Mesendoderm (in vitro differentiated cells): ENCODE measurements at places on chromosomes 7 and 10.
A peak's percentile ranks its signal among the peaks of the same experiment; 100 is the strongest.

- H3K36me3 ChIP-seq = no peaks in the 10 kb centered on the region
- no peaks in the 10 kb centered on the region for H3K27me3 ChIP-seq
- H3K4me3 ChIP-seq = no peak overlapping the region
- DNase-seq = no peak
Observed at GRCh38 chr7:84510505-84510904, 315.9 kb upstream of the SEMA3A start.

DNA sequence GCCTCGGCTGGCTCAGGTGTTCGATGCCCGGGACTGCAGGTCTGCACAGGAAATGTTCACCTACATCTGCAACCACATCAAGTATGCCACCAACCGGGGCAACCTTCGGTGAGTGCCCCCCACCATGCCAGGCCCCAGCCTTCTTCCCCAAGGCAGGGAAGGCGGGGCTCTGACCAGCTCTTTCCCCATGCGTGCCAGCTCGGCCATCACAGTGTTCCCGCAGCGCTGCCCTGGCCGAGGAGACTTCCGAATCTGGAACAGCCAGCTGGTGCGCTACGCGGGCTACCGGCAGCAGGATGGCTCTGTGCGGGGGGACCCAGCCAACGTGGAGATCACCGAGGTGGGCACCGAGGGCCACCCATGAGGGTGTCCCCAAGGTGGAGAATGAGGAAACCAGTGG is 7.5 kb downstream of the NOS3 start:
- H3K4me1 ChIP-seq = no peaks in the 10 kb centered on the region
- H3K27ac ChIP-seq = no peak overlapping the region
- H3K36me3 ChIP-seq = no peaks in the 10 kb centered on the region
- no peak for DNase-seq

DNA sequence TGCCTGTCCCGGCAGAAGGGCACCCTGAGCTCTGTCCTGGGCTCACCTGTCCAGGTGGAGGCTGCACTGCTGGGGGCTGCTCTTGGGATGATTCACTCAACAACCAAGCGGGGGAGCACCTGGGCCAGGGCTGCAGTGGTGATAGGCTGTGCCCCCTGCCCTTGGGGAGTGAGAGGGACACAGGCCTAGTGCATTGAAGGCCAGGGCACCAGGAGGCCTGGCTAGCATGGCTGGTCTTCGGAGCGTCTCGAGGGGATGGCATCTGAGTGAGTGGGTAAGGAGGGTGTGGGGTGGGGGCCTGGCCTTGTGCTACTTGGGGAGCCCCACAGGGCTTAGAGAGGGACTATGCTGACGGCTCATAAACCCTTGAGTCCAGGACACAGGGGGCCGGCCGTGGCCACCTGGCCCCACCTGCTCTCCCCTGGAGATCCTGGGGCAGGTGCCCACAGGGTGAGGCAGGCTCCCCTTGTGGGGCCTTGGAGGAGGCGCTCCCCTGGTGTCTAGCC is 3.1 kb downstream of the PWWP2B start:
- H3K27ac ChIP-seq = no peak overlapping the region
- no peaks in the 10 kb centered on the region for H3K27me3 ChIP-seq
- no peak for DNase-seq
- H3K36me3 ChIP-seq = no peaks in the 10 kb centered on the region
- peaks cover 3% of the 10 kb centered on the region for H3K4me1 ChIP-seq

GRCh38 chr10:28970231-28970630 is 292.9 kb downstream of the BAMBI start:
- H3K4me1 ChIP-seq = no peaks in the 10 kb centered on the region
- no peaks in the 10 kb centered on the region for H3K36me3 ChIP-seq
- H3K4me3 ChIP-seq = no peak overlapping the region
- H3K27me3 ChIP-seq = no peaks in the 10 kb centered on the region
- no peak for DNase-seq
- H3K27ac ChIP-seq = no peak overlapping the region

GRCh38 chr10:3324612-3325038 is 152.0 kb upstream of the PITRM1 start:
- H3K4me3 ChIP-seq = no peak overlapping the region
- no peaks in the 10 kb centered on the region for H3K4me1 ChIP-seq
- DNase-seq = no peak
- H3K27ac ChIP-seq = no peak overlapping the region
- H3K36me3 ChIP-seq = no peaks in the 10 kb centered on the region

DNA sequence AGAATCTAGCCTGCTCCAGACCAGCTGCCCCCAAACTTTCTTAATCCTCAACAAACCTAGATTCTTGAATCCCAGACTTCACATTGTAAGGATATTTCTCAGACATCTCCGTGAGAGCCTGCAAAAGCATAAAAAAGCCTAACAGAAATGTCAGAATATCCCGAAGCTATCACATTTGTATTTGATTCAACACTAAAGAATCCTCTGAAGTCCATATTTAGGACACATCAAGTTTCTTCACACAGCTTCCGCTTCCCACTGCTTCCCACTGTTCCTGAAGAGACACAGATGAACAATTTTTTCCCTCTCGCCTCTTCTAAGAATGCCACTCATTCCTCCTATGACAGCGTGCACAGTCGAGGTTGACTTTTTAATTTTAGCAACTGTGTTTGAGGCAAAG is 396.2 kb upstream of the IGFBP3 start:
- no peaks in the 10 kb centered on the region for H3K4me1 ChIP-seq
- H3K36me3 ChIP-seq = no peaks in the 10 kb centered on the region
- DNase-seq = no peak
- H3K27me3 ChIP-seq = no peaks in the 10 kb centered on the region

GRCh38 chr7:99142727-99143520 is 984 bp downstream of the SMURF1 start:
- no peaks in the 10 kb centered on the region for H3K36me3 ChIP-seq
- peaks cover 2% of the 10 kb centered on the region for H3K4me1 ChIP-seq
- peak overlapping the region; percentile 44 for H3K4me3 ChIP-seq
- DNase-seq = peak; percentile 96

GRCh38 chr10:68735119-68735518 is 14.1 kb downstream of the CCAR1 start:
- no peak overlapping the region for H3K4me3 ChIP-seq
- H3K27me3 ChIP-seq = no peaks in the 10 kb centered on the region
- peaks cover 11% of the 10 kb centered on the region for H3K36me3 ChIP-seq
- no peak overlapping the region for H3K27ac ChIP-seq
- no peak for DNase-seq
- H3K4me1 ChIP-seq = no peaks in the 10 kb centered on the region

DNA sequence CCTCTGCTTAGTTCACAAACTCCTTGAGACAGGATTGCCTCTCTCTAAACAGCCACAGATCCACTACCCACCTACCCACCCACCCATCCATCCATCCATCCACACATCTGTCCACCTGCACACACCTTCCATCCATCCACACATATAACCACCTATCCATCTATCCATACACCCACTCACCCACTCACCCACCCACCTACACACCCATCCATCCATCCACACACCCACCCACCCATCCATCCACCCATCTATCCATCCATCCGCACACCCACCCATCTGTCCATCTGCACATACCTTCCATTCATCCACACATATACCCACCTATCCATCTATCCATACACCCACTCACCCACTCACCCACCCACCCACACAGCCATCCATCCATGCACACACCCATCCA is 9.7 kb downstream of the TECPR1 start:
- H3K27me3 ChIP-seq = no peaks in the 10 kb centered on the region
- DNase-seq = no peak
- no peaks in the 10 kb centered on the region for H3K4me1 ChIP-seq
- H3K36me3 ChIP-seq = no peaks in the 10 kb centered on the region
- H3K27ac ChIP-seq = no peak overlapping the region

DNA sequence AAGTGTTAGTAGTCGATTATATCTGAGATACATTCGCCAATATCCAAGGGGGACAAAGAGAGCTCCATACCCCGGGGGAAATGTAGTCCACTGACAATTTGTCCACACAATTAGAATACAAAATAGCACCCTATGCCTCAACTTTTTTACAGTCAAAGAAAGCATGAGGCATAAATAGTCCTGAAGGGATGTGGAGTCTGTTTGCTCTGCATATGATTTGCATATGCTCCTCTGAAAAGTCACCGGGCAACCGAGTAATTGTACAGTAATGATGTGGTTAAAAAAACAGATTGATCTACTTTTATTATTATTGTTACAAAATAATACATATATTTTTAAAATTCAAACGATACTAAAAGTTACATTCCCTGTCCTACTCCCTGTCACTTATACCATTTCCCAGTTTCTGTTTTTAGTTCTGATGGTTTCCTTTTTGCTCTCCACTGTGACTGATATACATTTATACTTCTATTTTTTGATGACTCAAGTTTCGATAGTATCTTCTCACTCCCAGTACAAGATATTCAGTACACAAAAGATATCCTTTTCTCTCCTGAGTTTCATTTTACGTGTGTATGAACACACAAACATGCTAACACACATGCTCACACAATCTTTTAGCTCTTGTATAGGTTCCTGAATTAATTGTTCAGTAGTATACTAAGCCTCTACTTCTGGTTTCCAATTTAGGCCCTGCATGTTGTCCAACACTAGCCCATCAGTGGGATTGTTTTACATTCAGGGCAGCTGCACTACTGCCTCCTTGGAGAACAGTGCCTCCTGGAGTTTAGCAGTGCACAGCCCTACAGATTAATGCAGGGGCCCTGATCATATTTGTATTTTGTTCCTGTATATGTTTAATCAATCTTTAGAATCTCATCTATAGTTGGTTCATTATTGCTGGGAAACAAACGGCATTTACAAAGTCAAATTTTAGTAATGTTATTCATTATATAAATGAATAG is 130.9 kb downstream of the TES start:
- H3K36me3 ChIP-seq = no peaks in the 10 kb centered on the region
- no peak overlapping the region for H3K27ac ChIP-seq
- no peaks in the 10 kb centered on the region for H3K4me1 ChIP-seq
- no peaks in the 10 kb centered on the region for H3K27me3 ChIP-seq

DNA sequence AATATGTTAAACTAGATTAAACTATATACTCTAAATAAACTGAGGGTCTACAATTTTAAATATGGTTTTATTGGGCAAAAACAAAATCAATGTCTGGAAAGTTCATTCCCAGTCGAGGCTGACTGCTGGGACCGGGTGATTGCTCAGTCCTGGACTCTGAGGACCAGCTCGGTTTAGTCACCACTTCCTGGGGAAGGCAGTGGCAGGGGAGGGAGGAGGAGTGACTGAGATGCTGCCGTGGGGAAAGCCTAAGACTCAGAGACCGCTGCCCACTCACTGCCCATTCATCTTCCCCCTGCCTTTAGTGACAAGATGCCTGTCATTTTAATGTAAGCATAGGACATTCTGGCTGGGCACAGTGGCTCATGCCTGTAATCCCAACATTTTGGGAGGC is 29.0 kb downstream of the ATOH7 start:
- no peak overlapping the region for H3K27ac ChIP-seq
- H3K4me3 ChIP-seq = no peak overlapping the region
- H3K4me1 ChIP-seq = no peaks in the 10 kb centered on the region
- H3K27me3 ChIP-seq = no peaks in the 10 kb centered on the region
- no peak for DNase-seq

DNA sequence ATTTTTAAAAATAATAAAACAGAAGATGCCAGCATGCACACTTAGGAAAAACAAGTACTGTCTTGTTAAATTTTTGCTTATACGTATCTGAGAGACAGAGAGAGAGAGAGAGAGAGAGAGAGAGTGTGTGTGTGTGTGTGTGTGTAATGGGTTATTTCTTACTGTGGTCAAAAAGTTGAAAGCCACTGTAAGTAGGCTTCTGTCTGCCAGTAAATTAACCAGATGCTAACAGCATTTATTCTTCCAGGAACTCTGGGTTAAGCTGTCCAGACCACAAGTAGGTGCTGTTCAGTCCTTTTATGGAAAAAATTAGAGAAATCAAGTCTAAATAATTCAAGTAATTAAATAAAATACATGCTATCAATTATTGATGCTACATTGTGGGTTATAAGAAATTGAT is 39.7 kb downstream of the RNF32 start:
- no peak overlapping the region for H3K4me3 ChIP-seq
- no peaks in the 10 kb centered on the region for H3K27me3 ChIP-seq
- H3K36me3 ChIP-seq = no peaks in the 10 kb centered on the region
- no peaks in the 10 kb centered on the region for H3K4me1 ChIP-seq
- no peak overlapping the region for H3K27ac ChIP-seq

GRCh38 chr7:48832303-48832845 is 92.0 kb upstream of the CDC14C start:
- H3K36me3 ChIP-seq = no peaks in the 10 kb centered on the region
- no peak overlapping the region for H3K27ac ChIP-seq
- H3K4me3 ChIP-seq = no peak overlapping the region
- no peak for DNase-seq
- H3K4me1 ChIP-seq = no peaks in the 10 kb centered on the region

GRCh38 chr7:25854608-25855497 is 297.1 kb upstream of the NFE2L3 start:
- H3K27ac ChIP-seq = no peak overlapping the region
- H3K4me3 ChIP-seq = no peak overlapping the region
- no peaks in the 10 kb centered on the region for H3K36me3 ChIP-seq
- DNase-seq = peak; percentile 100
- H3K27me3 ChIP-seq = peaks cover 11% of the 10 kb centered on the region

GRCh38 chr10:127921753-127922145 is 14.8 kb downstream of the PTPRE start:
- DNase-seq = no peak
- H3K27me3 ChIP-seq = no peaks in the 10 kb centered on the region

- H3K27me3 ChIP-seq = no peaks in the 10 kb centered on the region
- H3K4me1 ChIP-seq = no peaks in the 10 kb centered on the region
- no peak overlapping the region for H3K4me3 ChIP-seq
- H3K27ac ChIP-seq = no peak overlapping the region
Observed at GRCh38 chr10:97028126-97028831, 157.5 kb downstream of the SLIT1 start.

GRCh38 chr10:74548676-74549075 is 277.7 kb upstream of the KAT6B start:
- no peaks in the 10 kb centered on the region for H3K27me3 ChIP-seq
- no peak for DNase-seq
- H3K4me3 ChIP-seq = no peak overlapping the region

DNA sequence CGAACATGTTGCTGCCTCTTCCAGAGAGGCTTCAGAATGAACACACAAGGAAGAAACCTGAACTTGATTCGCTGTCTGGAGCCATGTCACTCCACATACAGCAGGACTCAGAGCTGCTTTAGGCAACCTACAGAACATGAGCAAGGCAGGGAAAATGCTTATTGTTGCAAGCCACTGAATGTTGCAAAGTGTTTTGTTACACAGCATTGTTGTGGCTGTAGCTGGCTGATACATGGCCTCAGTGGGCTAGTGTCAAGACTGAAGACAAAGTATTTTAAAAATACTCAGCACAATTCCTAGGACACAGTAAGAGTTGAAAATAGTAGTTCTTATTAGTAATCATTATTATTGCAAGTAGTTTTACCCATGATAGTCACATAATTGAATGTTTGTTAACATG is 3.1 kb upstream of the CHST15 start:
- no peaks in the 10 kb centered on the region for H3K36me3 ChIP-seq
- no peaks in the 10 kb centered on the region for H3K27me3 ChIP-seq
- DNase-seq = no peak
- no peak overlapping the region for H3K4me3 ChIP-seq
- no peak overlapping the region for H3K27ac ChIP-seq
- H3K4me1 ChIP-seq = no peaks in the 10 kb centered on the region
